ENCODE measurements at places on chromosomes 7 and 10.

DNA sequence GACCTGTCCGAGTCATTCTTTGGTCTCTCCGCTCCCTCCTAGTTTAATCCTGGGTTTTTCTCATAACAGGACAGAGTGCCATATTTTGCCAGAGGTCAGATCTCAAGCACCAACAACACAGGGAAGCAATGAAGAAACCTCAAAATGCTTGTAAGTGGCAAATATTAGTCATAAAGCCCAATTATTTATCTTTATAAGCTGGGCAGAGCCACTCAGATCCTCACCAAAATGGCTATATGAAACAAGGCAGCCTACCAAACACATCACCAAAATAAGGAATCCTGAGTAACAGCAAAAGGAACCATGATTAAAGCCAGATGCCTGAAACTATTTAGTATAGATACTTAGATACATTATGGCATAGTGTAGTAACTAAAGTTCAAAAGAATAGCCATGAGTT, 4.7 kb downstream of the ECD start:
- peak; percentile 26 for DNase-seq

- DNase-seq, result no peak
Observed at GRCh38 chr7:159025161-159025779, 119.4 kb downstream of the VIPR2 start.

DNA sequence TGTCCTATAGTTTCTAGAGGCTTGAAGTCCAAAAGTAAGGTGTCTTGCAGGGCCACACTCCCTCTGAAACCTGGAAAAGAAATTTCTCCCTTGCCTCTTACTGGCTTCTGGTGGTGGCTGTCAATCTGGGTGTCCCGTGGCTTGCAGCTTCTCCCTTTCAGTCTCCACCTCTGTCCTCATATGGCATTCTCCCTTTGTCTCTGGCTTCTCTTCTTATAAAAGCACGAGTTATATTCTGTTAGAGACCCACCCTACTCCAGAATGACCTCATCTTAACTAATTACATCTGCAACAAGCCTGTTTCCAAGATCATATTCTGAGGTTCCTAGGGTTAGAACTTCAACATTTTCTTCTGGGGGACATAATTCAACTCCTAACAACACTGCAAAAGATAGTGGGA, 3.4 kb upstream of the GLI3 start:
- no peak for DNase-seq

DNA sequence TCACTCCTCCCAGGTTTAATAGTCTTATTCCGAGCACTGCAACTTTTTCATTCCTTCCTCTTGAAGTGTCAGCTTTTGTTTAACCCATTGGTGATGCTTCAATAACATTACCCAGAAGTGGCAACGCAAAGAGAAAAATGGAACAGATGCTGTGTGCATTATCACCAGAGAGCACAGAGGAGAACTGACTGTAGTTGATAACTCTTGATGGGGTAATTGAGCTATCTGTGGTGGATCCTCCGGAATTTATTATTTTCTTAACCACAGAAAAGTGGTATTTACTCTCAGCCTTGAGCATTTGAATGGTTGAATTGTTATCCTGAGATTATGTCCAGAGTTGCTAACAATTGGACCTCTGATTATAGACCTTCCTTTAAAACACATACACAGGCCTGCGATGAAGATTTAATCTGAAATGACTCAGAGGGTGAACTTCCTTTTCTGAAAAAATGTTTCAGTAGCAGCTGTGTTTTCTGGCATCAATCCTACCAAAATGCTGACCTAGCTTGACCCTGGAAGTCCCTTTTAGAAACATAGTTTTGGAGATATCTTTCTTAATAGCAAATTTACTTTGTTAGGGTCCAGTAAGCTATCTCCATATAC, 1584.4 kb upstream of the LRRTM3 start:
- DNase-seq, result no peak

DNA sequence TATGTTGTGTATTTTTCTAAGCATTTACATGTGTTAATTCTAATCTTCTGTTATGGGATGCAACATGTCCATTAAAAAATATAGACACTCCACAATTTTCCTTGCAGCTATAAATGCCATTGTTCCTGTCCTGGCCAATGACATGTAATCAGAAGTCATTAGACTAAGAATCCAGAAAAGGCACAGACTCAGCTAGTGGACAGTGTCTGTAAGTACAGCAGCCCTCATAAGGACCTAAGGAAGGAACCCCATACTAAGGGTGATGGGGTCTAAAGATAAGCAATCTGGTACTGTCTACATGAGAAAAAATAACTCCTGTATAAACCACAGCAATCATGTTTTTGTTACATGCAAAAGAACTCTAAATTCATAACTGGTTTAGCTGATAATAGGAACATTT, 115.9 kb downstream of the GPR85 start:
- no peak for DNase-seq

DNA sequence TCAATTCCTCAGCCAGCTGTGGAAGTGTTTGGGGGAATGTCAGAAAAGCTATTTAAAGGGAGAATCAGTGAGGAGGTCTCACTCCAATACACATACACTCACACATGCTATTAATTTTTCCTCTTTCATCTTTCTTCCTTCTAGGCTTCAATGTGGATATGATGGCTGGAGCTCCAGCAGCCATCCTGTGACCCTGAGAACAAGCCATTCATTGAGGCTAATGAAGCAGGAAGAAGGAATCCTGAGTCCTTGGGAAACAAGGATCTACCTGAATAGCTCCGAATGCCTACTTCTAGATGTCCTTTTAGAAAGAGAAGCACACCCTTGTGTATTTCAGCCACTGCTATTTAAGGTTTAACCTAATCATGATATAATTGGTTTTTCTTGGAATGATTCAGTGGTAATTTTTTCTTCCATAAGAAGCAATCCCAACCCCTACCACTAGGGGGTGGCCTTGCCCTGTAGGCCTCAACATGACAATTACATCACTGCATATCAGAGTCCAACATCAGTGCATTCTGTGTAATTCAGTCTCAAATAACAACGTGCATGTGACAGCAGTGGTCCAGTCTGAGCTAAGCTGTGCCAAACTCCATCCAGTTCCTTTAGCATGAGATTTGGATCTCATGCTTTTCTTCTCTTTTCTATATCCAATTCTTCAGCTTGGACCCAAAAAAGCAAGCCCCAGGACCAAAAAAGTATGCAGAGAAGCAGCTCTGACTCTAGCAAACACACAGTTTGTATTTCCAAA, 85.3 kb upstream of the ANKRD1 start:
- peak; percentile 89 for DNase-seq

DNA sequence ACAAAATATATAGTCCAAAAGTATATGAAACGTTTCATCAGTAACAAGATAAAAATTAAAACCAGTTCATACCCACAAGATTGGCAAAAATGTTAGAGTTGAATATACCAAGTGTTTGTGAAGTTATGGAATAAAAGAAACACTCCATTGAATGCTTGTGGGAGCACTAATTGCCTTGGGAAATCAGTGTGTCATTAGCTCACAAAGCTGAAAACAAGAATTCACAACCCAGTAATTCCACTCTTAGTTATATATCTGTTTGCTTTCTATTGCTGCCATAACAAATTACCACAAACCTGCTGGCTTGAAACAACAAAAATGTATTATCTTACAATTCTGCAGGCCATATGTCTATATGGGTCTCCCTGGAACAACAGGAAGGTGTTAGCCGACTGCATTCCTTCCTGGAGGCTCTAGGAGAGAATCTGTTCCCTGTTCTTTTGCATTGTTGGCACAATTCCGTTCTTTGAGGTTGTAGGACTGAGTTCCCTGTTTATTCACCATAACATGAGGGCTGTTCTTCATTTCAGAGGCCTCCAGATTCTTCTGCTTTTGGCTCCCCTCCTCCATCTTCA, 45.7 kb downstream of the SEM1 start:
- no peak for DNase-seq

GRCh38 chr10:98269435-98269912, 1.5 kb upstream of the LOXL4 start:
- peak; percentile 78 for DNase-seq

DNA sequence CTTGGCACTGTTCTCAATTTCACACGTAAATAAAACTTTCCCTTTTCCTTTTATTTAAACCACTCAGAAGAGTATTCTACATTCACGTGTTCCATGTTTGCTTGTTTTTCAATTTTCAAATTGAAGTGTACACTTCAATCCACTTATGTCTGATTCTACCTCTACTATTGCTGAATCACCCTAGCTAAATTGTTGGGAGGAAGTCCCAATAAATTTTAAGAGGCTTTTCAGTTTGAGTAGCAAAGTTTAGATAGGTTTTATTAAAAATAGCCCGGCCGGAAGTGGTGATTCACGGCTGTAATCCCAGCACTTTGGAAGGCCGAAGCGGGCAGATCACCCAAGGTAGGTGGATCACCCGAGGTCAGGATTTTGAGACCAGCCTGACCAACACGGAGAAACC, 1414.7 kb upstream of the CELF2 start:
- no peak for DNase-seq

- no peak for DNase-seq
Observed at GRCh38 chr10:132684164-132684891, 101.6 kb downstream of the NKX6-2 start.

- no peak for DNase-seq
Observed at GRCh38 chr10:9052767-9053166, 998.3 kb downstream of the GATA3 start.

- no peak for DNase-seq
Observed at GRCh38 chr10:22477334-22478287, 132.3 kb downstream of the SPAG6 start.

DNA sequence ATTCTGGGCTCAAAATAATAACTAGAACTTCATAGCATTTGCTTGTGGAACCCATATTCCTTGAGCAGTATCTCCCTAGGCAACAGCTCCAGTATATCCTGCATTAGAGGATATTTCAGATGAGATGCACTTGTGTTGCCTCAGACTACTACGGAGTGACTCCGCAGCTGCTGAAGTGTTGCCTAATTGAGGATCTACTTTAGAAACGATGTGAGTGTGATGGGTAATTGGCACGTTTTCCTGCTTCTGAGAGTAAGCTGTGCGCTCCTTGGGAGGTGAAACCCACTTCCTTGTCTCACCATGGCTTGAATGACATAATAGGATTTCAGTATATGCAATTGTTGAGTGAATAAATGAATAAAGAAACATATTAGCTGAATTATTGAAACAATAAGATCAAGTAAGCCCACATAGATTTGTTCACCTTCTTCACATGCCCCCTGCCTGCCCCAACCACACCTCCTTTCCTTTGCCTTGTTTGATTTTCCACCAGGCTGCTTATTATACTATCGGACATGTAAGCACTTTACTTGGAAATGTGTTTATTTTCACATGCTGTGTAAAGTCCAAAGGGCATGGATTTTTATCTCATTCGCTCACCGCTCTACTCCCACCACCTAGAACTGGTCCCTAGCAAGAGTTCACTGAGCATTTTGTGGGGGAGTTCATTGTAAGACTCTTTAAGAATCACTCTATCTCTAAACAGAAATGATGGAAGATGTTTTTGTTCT, 303.8 kb downstream of the KCNMA1 start:
- DNase-seq, result no peak

- no peak for DNase-seq
Observed at GRCh38 chr7:149161241-149161848, 14.1 kb downstream of the ZNF398 start.

- DNase-seq, result no peak
Observed at GRCh38 chr7:98879979-98880315, 1.6 kb downstream of the TRRAP start.

DNA sequence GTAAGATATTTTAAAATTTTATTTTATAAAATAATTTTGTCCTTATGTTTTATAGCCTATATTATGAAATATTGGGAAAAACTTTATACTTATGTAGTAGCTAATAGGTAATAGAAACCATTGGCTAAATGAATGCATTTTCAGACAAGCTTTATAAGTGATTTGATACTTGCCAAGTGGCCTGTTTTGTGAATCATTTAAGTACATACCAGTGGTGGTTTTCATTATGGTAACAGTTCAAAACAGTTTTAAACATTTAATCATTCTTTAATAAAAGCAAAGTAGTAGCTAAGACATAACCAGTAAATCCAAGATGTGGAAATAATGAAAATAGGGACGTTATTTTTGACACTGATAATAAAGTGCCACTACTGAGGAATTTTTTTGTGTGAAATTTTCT, 182.2 kb downstream of the PHF14 start:
- DNase-seq, result no peak

DNA sequence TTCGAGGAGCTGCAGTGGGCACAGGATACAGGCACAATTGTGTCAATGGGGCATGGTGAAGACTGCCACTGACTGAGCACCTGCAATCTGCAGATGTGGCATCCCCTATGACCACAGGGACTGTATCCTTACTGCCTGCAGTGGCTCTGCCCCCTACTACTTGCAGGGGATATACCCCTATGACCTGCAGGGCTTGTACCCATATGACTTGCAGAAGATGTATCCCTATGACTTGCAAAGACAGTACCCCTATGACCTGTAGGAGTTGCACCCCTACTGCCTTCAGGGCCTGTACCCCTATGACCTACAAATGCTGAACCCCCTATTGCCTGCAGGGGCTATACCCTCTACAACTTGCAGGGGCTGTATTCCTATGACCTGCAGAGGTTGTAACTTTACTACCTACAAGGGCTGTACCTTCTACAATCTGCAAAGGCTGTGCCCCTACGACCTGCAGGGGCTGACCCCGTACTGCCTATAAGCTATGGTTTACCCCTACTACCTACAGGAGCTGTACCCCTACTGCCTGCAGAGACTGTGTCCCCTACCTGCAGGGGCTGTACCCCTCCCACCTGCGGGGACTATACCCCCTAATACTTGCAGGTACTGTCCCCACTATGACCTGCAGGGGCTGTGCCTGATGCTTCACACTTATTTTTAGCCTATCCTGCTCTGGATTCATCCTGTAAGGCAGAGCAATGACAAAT, 65.9 kb upstream of the ADAM12 start:
- DNase-seq, result no peak

DNA sequence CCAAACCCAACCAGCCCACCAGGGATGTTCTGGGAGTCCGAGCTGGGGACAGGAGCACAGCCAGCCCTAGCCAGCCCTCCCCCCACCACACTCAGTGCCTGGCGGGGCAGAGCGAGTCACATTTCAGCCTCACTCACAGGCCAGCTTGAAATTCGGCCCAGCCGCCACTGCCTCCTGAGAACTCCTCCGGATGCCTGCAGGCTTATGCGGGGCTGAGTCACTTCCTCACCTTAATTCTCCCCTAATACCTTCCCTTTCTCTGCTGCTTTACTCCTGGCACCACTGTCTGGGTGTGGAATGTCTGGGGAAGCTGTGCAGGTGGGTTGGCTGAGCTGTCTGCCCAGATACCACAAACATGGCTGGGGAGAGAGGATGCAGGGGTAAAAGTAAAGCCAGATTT, 22.6 kb upstream of the DLG5 start:
- peak; percentile 55 for DNase-seq

DNA sequence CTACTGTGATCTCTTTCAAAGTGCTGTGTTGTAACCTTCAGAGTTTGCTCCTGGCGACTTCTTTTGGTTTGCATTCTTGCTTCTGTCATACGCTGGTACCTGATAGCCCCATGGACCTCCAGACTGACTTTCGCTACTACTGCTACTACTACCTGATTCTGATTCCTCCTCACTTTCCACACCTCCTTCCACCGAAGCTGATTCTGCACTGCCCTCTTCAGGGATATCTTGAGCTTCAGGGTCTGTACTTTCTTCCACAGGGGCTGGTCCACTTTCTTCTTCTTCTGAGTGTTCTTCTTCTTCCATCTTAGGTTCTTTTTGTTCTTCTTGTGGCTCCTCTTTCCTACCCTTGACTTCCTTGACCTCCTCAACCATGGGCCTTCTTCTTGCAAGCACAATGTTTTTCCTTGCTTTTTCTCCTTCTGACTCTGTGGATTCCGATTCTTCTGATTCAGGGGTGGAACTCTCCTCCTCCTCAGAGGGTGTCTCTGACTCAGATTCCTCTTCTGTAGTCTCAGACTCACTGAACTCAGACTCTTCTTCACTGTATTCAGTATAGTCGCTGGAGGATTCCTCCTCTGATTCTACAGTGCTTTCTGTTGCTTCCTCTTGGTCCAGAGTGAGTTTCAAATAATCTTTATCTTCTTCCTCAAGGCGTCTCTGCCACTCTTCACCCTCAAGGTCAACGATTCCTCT, 992.2 kb downstream of the PCDH15 start:
- no peak for DNase-seq
